OCI-LY7 (cell line): ENCODE measurements at places on chromosomes 3 and 15.

DNA sequence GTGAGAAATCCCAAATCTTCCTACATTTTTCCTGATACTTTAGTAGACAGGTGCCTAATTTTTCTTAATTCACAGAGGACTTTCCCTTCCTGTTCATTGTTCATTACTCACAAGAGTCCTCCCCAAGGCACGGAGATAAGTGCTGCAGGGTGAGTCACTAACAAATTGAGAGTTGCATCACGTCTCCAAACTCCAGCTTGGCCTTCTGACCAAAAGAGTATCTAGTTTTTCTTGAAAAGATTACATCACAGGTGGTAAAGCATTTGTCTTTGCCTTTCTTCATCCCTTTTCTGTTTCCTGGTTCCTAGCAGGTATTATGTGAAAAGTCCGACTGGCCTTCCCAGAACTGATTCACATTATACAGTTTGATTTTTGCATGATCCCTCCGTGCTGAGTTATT is 24.9 kb upstream of the RASGRP1 start:
- DNase-seq = no peak

DNA sequence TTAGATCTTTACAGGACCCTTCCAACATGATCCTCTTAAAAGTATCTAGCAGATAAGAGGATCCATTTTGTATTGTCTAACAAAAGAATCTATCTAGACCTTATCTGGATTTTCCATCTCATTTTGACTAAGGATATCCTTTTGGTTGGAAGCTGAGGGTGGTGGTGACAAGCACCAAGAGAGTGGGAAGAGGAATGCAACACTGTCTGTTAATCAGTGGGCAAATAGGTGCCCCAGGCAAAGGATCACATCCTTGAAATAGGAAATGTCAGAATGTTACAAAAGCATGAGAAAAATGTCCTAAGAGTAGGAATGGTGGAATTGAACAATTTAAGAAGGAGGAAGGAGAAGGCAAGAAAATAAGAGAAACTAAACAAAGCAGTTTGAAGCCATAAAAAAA is 420.7 kb upstream of the CNTN3 start:
- no peak for DNase-seq

- no peak for DNase-seq
Measured at GRCh38 chr3:59043391-59043790, 6.4 kb downstream of the CFAP20DC start.

DNA sequence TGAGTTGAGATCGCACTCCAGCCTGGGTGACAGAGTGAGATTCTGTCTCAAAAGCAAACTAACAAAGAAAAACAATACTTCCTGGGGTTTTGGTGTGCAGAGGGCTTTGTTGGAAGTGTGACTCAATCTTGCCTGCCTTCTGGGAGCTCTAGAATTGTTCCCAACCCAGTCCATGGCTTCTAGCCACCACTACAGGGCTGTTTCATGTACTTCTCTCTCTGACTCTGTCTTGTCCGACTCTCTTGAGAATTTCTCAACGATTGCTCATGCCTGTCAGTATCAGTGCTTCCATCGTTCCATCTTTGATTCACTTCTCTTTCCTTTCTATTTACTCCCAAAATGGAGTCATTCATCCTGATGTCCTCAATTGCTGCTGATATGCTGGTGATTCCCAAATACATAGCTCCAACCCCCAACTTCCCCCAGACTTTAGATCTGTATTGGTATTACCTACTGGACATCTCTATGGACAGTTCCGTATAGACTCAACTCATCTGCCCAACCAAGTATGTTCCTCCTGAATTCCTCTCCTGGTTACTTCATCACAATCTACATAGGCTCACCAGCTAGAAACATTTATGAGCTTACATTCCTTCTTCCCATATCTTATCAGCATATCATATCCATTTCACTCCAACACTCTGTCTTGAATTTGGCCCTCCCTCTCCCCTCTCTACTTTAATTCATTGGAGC is 1.8 kb upstream of the AP2M1 start:
- no peak for DNase-seq

DNA sequence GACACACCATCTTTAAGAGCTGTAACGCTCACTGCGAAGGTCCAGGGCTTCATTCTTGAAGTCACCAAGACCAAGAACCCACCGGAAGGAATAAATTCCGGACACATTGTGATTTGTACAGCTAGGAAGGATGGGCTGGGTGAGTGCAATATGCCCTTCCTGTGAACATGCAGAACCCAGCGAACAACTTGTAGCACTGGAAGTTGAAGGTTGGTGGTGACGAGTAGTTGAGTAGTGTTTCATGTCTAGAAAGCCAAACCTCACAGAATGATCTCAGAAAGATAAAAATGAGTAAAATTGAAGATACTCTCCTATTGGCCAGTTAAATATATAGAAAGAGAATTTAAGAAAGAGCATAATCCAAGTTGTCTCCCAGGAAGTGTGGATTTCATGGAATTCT is 462.2 kb upstream of the CFAP20DC start:
- no peak for DNase-seq

DNA sequence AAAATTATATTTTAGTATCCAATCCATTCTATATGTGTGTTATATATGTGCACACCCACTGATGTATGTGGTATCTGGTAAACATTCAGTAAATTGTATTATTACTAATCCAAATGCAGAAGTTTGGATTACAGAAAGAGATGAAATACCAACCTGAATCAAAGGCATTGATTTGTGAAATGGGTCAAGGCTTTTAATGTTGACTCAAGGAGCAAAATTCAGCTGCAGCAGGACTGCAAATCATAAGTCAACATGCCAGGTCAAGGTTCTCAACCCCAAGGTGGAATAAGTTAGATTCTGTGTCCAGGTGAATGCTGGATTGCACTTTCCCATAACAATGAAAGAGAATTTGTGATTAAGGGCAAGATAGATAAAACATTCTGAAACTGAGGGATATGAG is 190.7 kb downstream of the GAP43 start:
- DNase-seq = no peak

DNA sequence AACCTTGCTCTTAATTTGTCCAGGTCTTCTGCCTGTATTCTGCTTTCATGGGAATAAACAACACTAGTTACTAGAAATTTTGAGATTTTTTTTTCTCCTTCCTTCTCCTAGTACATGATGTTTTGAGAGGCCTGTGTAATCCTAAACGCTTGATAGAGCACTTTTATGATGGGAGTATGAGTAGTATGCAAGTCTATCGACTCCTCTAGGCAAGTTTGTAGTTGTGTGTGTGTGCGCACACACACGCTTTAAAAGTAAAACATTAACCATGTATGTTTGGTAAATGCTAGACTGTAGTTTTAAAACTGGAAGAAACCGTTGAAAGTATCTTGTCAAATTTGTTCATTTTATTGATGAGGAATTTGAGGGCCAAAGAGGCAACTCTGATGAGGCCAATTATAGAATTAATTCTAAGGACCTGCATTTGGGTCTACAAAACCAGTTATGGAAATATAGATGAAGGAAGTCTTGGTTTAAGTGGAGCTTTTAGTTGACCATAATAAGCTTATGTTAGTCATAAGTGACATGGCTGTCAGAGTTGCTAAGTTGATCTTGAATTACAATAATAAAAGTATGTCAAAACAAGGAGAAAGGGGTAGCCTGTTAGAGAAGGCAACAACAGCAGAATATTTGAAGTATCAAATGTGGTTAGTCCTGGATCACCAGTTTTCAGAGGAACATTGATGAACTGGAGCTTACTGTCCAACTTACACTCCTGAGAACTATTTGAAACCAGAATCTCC is 47.1 kb downstream of the AKAP13 start:
- no peak for DNase-seq

DNA sequence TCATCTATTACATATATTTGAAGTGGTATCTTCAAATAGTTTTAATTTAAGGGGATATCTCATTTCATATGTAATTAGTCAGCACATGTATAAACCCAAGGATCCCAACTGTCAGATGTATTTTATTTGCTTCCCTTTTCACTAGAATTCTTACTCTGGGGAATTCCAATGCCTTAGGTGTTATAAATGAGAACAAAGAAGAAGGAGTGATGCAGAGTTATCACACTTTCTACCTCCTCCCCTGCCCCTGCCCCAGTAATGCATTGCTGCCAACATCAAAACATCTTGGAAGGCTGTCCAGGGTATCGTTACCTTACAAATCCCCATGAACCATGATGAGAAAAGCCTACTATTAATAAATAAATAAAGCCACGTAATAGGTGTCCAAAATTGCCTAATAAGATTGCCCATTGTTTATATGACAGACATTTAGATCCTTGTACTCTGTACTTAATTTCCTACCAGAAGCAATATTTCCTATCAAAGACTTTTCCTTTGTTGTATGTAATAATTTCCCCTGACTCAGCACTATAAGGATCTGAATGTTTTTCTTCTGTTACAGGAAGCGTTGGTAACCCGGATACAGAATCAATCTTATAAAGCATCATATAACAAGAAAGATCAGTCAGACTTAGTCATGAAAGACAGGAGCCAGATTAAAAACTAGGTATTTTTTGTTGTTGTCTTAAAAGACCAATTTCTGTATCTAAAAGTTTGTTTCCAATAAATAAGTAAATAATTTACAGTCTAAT is 38.8 kb downstream of the CBLB start:
- DNase-seq = no peak

GRCh38 chr3:150635526-150635925 is 32.4 kb downstream of the SELENOT start:
- peak; percentile 38 for DNase-seq

DNA sequence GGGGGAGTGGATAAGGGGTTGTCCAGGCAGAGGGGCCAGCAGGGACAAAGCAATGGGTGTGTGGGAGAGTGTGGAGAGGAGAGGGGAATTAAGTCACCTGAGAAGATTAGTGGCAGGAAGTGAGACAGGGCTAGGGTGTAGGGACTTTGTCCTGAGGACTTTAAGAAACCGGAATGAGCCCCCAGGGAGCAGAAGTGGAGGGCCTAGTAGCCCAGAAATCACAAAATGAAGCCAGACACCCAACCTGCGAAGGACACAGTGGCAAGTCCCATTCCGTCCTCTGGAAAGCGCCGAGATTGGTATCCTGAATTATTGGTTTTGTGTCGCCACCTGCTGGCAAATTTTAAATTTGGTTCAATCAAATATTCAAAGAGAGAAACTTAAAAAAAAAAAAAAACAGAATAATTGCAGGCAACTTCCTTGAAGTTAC is 78.0 kb upstream of the SLC25A36 start:
- peak; percentile 84 for DNase-seq

GRCh38 chr15:36682101-36682500 is 102.7 kb downstream of the CDIN1 start:
- DNase-seq = no peak

- no peak for DNase-seq
Measured at GRCh38 chr3:2978977-2979732, 131.0 kb downstream of the IL5RA start.

- DNase-seq = no peak
Measured at GRCh38 chr15:43382310-43382709, 11.4 kb downstream of the TUBGCP4 start.

DNA sequence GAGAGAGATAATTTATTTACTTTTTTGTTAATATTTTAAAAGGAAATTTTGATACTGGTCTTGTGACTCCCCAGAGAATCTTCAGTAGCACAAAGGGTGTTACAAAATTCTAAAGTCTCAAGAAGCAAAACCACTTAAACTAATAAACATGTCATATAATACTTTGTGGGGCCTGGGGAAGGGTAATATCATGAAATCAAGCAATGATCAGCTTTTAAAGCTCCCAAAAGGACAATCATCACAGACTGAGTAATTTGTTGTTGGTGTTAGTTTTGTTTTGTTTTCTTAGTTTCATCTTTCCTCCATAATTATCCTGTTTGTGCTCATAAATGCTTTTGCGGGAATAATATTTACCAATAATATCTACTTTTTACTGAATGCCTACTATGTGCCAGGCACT is 55.0 kb downstream of the TMEM212 start:
- no peak for DNase-seq

DNA sequence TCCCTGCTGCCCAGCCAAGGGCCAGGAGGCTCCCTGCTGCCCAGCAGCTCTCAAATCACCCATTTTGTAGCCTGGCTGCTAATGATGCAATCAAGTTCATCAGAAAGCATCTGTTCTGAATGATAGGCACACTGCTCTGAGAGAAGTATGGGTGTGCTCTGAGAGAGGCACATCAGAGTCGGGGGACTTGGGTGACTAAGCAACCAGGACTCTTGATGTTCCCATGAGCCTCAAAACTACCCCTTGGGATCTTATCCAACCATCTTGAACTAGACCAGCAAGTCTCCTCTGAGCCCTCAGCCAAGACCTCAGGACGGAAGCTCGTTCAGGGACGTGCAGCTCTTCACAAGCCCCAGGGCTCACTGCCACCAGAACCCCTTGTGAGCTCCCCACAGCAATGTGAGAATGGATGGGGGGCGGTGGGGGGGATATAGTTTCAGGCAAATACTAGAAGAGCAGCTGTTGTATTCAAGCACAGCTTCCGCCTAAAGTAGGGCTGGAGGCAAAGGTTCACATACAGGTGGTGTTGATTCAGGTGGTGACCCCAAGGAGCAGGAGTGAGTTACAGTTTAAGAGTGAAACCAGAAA is 52.2 kb upstream of the HES1 start:
- peak; percentile 72 for DNase-seq

DNA sequence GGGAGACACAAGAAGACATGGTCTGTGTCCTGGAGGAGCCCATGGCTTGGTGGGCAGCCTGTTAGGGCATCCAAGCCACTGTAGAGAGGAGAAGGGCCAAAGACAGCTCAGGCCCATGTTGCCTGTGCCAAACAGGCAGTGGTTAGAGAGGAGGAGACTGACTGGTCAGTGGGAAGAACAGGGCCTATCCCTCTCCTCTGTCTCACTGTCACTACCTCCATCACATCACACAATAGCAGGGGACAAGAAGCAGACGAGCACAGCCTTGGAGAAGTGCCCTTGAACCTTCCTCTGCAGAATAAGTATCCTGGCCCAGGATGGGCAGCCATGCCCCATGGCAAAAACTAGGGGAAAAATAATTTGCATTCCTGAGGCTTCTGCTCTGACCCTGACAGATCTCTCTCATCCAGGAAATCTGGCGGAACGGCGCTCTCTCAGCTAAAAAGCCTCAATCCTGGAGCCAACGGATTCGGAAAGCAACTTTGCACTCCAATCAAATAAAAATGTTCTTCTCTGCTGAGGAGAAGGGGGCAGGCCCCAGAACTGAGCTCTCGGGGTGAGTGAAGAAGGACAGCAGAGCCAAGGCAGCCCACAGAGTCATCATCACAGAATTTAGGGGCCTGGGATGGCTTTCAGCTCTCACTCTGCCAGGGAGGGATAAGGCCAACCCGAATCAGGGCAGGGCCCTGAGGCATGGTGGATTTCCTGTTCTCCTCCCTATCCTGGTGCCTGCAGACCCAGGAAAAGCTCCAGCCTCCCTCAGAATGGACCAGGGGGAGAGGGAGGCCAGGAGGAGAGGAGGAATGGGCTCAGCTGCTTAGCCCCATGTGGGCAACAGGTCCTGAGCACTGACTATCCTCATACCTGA is 1.6 kb downstream of the SHF start:
- DNase-seq = no peak

GRCh38 chr15:70587896-70588567 is 175.3 kb downstream of the UACA start:
- no peak for DNase-seq
